ENCODE measurements at places on chromosomes 7 and 10.

DNA sequence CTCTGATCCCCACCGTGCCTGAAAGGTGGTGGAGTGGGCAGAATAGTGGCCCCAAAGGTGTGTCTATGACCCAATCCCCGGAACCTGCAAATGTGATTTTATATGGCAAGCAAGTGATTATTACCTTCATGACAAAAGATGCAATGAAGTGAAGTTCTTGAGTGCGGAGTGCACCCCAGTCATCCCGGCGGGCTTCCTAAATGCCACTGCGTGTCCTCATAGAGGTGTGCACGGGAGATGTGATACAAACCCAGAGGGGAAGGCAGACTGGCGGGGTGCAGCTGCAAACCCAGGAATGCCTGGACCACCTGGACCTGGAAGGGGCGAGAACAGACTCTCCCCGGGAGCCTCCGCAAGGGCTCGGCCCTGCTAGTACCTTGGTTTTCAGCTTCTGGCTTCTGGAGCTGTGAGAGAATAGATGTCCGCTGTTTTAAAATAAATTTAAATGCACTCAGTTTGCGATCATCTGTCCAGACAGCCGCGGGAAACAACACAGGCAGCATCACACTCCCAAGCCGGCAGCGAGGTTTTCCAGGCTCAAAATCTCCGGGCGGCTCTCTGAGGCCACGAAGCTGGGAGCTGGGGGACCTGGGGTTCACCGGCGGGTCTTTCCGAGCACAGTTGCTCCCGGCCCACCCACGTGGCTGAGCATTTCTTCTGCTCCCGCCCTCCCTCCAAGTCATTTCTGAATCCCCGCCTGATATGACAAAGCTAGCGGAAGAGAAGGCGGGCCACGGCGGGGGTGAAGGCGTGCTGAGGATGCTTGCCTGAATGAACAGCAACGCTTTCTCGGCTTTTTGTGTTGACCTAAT is 50.4 kb upstream of the EBF3 start:
- no peak for DNase-seq

- DNase-seq: peak; percentile 28
Observed at GRCh38 chr10:132685101-132685891, 100.7 kb downstream of the NKX6-2 start.

GRCh38 chr10:101997803-101998202 is 58.2 kb downstream of the ARMH3 start:
- no peak for DNase-seq

- DNase-seq: no peak
Observed at GRCh38 chr10:91295346-91295745, 74.9 kb downstream of the PCGF5 start.

DNA sequence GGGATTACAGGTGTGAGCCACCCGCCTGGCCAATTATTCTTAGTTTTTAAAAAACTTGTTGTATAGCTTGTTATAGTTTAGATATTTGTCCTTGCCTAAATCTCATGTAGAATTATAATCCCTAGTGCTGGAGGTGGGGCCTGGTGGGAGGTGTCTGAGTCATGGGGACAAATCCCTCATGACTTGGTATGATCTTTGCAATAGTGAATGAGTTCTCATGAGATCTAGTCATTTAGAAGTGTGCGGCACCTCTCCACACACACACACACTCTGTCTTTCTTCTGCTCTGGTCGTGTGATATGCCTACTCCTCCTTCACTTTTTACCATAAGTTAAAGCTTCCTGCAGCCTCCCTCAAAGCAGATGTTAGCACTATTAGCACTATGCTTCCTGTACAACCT is 37.2 kb downstream of the FAM149B1 start:
- DNase-seq: no peak

GRCh38 chr7:116698930-116699721 is 27.1 kb downstream of the MET start:
- DNase-seq: peak; percentile 98
